Glomerular endothelial cell (primary cell): ENCODE measurements at places on chromosomes 12 and 14. TPM values are rescaled to one million over a fixed set of nuclear protein-coding genes. Genes with fewer than 3 reads are reported as not detected.

Gene OAS3
- 13.6 and 62.9 TPM in 2 replicates for total RNA-seq

GRCh38 chr12:69732088-69732487, 6.6 kb upstream of the RAB3IP start:
- no peak for DNase-seq

DNA sequence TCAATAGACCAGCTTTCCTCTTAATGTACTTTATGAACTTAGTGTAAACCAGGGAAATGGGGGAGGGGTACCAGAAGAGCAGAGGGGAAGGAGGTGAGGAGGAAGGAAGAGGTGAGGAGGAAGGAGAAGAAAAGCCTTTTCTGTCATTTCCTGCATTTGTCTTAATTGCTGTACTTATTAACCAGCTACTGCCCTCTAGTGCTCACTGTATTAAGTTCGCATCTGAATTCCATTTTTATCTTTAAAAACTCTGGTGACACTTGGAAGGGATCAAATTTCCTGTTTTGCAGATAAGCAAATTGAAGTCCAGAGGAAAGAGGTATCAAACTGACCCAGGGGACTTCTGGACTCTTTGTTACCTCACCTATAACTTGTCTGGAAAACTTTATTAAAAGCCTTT, 22.2 kb downstream of the MANSC1 start:
- no peak for DNase-seq

Gene KLRD1
- total RNA-seq: 0.05 and 0.06 TPM in 2 replicates

Gene ASCL1
- not detected in 2 replicates for total RNA-seq

DNA sequence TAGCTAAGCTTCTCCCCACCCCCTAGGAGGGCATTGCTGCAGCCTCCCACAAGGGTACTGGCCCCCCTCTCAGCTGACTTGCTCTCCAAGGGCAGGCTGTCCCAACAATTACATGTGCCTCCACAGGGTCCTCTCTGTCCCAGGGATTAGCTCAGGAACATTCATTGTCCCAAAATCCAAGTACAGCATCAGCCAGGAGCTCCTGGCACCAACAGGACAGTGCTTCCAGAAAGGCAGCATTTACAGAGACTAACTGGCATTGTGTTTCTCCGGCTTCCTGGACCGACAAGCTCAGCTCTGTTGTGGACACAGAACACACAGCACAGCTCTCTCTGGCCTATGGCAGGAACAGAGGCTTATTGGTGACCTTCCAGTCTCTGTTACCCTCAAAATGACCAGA, 21.7 kb downstream of the ABCD4 start:
- no peak for DNase-seq

DNA sequence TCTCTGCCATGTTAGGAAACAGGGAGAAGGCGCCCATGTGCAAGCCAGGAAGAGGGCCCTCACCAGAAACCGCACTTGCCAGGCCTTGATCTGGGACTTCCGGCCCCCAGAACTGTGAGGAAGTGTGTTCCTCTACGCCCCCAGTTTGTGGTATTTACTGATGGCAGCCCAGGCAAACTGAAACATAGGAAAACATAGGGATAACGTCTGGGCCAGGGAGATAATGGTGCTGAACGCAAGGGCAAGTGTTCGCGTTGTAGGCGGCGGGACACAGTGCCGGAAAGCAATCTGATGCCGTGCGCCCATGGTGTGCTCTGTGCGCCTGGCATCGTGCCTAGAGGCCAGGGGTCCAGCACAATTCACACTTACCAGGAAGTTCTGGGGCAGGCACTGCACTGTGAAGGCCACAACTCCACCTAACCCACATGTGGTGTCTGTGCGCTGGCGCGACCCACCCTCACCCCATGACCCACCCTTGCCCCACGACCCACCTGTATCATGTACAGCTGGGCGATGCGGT, 53.6 kb downstream of the ARL6IP4 start:
- no peak for DNase-seq

Gene HOXC4
- total RNA-seq: 0.10 and 0.47 TPM in 2 replicates

GRCh38 chr12:33832900-33833299, 189.4 kb upstream of the ALG10 start:
- no peak for DNase-seq

GRCh38 chr12:4202487-4202886, 71.1 kb upstream of the CCND2 start:
- no peak for DNase-seq

Gene PMCH
- total RNA-seq: not detected in 2 replicates

Gene MYG1
- 41.4 and 55.0 TPM in 2 replicates for total RNA-seq

Gene CLEC4D
- total RNA-seq: not detected in 2 replicates

- DNase-seq: no peak
These were observed 105.8 kb downstream of the ZNF664 start for GRCh38 chr12:124078800-124079199.

Gene DPF3
- total RNA-seq: 6.2 TPM in 2 replicates

Gene TBC1D30
- 13.8 and 24.7 TPM in 2 replicates for total RNA-seq

DNA sequence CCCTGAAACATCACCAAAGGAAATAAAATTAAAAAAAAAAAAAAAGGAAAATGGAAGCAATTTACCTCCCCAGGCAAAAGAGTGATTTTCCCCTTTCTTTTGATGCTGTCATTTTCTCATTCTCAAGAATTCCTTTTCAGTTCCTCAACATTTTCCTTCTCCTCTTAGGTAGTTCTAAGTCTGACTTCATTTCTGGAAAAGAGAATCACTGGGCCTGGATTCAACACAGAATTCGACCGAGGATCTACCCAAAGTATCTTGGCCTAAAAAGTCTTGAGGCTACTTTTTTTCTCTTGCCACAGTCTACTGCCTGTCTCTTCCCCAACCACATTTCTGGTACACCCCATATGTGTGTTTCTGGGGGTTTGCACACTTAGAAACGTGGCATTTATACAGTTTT, 717.8 kb upstream of the TBX3 start:
- DNase-seq: no peak

GRCh38 chr14:94398536-94398935, 10.1 kb upstream of the SERPINA1 start:
- DNase-seq: no peak

- no peak for DNase-seq
These were observed 71.7 kb upstream of the ETV6 start for GRCh38 chr12:11577658-11578260.

Gene KRT75
- not detected in 2 replicates for total RNA-seq

- no peak for DNase-seq
These were observed 63.7 kb upstream of the RASSF8 start for GRCh38 chr12:25894759-25895158.

DNA sequence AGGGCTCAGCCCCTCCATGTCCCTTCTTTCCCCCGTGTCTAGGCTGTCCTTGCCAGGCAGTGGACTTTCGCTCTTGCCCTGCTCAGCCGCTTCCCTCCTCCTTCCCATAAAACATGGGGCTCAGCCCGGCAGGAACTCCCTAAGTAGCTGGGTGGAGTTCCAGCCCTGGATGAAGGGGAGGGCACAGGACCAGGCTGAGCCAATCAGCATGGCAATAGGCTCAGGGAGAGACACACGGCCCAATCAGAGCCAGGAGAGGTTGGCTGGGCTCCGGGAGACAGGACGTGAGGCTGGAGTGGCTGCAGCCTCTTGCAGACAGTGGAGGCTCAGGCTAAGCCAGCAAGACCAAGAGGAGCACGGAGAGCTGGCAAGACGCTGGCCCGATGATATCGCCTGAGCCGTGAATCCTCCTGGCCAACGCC, 54.3 kb downstream of the GALNT9 start:
- no peak for DNase-seq

GRCh38 chr14:93012951-93013719, 90.2 kb downstream of the CHGA start:
- DNase-seq: no peak
